Stimulated activated CD4-positive, alpha-beta T cell treated with anti-CD3 and anti-CD28 coated beads, Interleukin-15, amount 100 ng/mL, for 1 hour (primary cell): ENCODE measurements at places on chromosomes 7 and 10.

GRCh38 chr7:38870147-38870546 lies 38.8 kb downstream of the VPS41 start:
- DNase-seq: no peak

- no peak for DNase-seq
Measured at GRCh38 chr7:31121601-31122000, 69.5 kb downstream of the ADCYAP1R1 start.

DNA sequence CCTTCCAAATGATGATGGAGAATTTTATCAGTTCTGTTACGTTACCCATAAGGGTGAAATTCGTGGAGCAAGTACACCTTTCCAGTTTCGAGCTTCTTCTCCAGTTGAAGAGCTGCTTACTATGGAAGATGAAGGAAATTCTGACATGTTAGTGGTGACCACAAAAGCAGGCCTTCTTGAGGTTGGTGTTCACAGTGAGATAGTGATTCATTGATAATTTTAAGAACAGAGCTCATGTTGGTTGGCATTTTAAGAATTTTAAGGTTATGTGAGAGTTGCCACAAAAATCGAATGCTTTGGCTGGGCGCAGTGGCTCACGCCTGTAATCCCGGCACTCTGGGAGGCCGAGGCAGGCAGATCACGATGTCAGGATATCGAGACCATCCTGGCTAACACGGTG lies 25.9 kb downstream of the TAX1BP1 start:
- DNase-seq: no peak

DNA sequence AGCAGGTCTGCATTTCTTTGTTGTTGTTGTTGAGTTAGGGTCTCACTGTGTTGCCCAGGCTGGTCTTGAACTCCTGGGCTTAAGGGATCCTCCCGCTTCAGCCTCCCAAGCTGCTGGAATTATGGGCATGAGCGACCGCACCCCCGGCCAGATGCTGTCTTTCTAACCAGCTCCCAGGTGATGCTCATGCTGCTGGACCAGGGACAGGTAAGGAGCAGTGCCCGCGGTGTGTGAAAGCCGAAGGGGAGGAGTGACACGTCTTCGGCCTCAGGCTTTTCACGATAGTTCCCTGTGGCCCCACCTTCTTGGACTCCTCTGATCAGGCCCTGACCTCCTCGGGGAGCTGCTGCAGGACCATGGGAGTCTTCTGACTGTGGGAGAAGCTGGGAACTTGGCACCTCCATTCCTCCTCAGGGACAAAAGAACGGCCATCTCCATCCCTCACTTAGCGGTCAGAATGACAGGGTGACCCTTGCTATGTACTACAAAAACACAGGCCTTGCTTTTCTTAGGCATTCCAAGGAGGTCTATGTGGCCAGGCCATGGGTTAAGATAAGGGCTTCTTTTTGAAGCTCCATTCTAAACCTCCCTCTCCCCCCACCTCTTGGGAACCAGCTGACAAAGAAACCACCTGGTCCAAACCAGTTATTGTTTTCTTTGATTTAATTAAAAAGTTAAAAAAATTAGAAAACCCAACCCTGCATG lies 5.5 kb downstream of the SFRP5 start:
- no peak for DNase-seq

DNA sequence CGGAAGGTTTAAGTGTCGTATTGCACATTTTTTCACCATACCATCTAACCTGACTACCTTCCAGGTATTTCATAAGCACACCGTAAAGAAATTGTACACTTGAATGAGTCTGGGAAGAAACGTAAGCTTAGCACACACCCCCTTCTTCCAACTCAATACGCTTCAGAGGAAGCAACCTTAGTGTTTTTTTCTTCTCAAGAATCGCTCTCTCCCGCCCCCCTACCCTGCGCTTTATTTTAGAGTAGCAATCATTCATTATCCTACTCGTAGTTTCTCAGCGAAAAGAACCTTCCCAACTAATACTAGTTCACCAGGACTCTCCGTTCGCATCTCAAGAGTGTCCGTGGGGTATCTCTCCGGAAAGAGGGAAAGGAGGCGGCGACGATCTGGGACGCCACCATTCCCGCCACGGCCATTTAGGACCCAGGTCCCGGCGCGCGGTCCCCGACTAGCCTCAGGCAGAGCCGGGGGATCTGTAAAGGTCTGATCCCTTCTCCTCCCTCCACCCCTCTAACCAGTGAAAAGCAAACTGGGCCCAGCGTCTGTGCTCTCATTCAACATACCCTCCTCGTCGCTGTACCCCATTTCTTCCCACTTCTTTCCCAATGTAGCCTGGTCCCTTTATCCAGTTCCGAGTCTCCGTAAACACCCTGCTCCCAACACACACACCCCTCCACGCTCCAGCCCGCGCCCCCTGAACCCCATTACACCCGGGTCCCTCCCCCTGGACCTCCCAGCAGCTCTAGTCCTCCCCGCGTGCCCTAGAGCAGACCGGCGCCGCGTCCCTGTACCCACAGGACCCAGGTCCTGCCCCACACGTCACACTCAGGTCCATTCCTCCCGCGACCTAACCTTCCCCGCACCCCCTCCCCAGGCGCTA lies 16.0 kb downstream of the MYOZ1 start:
- no peak for DNase-seq

- DNase-seq: no peak
Measured at GRCh38 chr7:28685242-28685643, 272.9 kb downstream of the TRIL start.

GRCh38 chr10:97858001-97858439 lies 8.4 kb downstream of the GOLGA7B start:
- no peak for DNase-seq

DNA sequence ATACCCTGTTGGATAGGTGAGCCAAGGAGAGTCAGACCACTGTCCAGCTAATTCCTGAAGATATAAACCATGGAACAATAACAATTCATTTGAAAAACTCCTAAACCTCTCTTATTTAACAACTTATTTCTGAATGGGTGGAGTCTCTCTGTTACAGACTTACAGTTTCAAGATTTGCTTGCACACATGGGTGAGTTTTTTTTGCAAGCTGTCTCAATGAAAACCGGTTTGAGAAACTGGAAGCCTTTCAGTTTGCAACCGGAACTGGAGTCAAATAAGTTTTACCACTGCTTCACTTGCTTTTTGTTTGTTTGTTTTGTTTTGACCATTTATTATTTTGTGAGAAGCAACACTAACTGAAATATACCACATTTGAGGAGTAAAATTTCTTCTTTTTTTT lies 243.8 kb downstream of the MTERF1 start:
- DNase-seq: no peak

GRCh38 chr10:83765731-83766130 lies 373.6 kb upstream of the GHITM start:
- no peak for DNase-seq

DNA sequence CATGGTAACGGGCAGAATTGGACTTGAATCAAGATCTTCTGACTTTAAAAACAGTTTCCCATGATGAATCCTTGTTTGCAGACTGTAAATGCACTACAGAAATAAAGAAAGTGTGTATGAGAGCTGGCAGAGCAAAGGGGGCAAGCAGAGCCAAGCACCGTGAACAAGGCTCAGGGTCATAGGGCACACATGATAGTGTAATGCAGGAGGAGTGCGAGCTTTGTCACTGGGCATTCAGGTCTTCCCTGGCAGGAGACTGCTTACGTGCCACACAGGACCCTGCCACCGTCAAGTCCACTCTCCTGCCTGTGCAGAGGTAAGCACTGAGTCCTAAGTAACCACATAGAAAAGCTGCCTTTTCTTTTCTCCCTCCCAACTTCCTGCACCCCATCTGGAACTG lies 93.1 kb upstream of the NPVF start:
- no peak for DNase-seq

GRCh38 chr7:155382802-155383171 lies 75.1 kb upstream of the EN2 start:
- no peak for DNase-seq

DNA sequence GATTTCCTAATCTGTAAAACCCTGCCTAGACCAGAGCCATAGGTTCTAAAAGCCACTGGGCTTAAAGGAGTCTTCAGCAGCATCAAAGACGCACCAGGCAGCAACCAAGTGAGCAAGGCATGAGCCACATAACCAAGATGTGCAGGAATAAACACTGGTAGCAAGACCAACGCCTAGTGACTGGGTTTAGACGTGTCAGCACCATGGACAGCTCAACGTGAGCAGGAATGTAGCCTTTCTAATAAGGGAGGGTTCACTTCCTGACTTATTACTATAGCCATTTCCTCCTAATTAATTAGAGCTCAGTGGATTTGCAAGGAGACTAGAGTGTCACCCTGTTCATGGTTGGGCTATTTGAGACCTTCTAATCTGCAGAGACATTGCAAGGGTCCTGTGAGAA lies 223.7 kb downstream of the LHFPL3 start:
- DNase-seq: no peak

GRCh38 chr10:3217301-3217700 lies 44.7 kb upstream of the PITRM1 start:
- no peak for DNase-seq

- no peak for DNase-seq
Measured at GRCh38 chr7:105017657-105018365, 3.8 kb downstream of the KMT2E start.

GRCh38 chr10:63429281-63429680 lies 36.5 kb downstream of the JMJD1C start:
- DNase-seq: no peak

DNA sequence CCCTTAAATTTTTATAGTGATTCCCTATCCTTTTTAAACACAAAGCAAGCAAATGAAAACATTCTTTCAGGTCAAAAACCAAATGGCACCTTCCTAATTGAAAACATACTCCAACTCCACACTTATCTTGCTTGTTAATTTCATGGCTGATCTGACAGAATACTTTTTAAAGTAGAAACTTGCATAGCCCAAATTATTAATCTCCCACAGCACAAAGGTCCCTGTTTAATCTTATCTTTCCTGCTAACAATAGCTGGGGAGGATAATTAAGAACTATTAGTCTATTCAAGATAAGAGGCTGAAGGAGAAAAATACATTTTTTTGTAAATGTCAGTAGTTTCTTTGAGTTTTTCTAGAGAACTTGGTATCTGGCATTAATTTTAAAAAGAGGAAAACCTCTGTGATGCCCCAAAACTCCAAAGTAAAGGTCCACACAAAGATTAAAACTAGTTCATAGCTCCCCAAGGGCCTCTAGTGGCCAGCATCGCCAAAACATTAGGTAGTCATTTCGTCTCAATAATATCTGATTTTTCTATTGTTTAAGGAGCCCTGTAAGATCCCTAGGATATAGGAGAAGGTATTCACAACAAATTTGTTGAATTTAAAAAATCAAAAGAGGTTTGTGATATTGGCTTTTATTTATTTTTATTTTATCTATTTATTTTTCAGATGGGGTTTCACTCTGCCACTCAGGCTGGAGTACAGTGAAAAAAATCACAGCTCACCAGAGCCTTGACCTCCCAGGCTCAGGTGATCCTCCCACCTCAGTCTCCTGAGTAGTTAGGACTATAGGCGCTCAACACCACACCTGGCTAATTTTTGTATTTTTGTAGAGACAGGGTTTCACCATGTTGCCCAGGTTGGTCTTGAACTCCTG lies 14.7 kb downstream of the CDNF start:
- DNase-seq: no peak

- DNase-seq: no peak
Measured at GRCh38 chr7:19973581-19973980, 200.2 kb upstream of the TMEM196 start.

DNA sequence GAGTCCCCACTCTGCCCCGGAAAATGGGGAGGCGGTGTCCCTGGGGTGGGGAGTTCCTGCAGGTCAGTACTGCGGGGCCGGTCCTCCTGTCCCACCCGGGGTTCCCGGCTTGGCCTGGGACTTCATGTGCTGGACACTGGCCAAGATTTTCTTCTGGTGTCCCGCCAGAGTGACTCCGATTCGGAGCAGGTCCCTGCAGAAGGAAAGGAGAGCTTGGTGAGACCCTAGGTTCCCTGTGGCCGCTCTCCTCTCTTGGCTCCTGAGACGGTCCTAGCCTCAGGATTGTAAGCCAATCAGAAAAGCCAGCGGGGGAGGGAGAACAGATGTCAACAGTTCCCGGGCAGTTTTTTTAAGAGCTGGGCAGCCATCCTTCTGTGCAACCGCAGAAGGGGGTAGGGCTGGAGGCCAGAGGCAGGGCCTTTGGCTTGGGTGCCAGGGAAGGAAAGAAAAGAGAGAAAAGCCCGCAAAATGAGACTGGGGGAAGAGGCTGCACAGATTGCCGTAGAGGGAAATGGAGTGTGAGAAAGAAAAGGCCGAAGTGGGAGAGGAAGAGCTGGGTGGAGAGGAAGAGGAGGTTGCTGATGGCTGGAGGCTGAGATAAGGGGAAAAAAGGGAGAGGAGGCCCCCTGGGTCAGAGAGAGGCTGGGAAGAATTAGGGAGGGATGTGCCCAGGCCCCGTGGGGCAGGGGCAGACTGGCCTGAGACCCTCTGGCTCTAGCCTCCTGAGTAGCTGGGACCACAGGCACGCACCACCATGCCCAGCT lies 23.7 kb downstream of the EPHB4 start:
- no peak for DNase-seq

DNA sequence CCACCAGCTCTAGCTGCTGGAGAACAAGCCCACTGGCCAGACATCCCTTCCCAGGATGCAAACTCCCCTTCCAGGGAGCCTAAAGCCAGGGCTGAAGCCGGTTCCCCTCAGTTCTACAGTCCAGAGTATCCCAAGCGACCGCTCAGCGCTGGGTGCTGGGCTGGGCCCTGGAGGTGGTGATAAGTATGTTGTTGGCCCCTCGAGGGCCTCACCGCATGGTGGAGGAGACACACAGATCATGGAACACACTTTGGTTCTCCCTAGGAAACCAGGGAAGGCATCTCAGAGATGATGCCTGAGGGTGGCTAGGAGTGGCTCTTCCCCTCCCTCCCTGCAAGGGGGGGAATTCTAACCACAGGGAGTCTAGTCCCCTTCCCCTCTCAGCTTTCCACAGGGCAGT lies 4.4 kb downstream of the PODXL start:
- DNase-seq: no peak

DNA sequence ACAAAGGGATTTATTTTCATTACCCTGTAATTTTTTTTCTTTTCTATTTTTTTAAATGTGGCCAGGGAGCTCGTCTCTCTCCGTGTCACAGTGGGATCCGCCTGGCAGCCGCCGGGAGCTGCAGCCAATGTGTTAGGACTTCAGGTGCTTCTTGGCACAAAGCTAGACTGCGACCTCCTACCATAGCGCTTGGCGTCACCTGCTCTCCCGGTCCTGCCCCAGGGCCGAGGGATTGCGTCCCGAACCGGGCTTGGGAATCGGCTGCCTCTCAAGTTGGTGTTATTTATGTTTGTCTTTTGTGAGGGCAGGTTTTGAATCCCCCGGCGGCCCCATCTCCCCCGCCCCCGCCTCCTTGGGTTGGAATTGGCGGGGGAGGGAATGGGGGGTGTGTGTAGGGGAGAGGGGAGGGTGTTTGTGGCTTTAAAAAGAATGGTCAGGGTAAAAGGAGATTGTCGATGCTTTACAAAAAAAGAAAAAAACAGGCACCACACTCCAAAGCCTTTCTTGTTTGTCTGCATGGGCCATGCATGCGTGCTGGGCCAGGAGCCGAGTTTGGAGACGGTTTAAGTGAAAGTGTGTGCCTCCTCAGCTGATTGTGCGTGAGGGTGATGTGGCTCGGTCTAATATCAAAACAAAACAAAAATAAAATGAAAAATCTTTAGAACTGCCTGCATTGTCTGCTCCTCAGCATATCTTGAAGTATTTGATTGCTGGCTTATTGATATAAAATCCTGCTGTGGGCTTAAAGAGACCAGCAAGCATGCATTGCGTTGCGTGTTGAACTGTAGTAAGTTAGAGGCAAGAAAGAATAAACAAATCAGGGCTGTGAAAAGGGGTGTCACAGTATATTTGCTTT lies 1.2 kb downstream of the PPP1R9A start:
- DNase-seq: no peak
